ENCODE measurements at places on chromosomes 16 and 17.
A peak's percentile ranks its signal among the peaks of the same experiment; 100 is the strongest.

DNA sequence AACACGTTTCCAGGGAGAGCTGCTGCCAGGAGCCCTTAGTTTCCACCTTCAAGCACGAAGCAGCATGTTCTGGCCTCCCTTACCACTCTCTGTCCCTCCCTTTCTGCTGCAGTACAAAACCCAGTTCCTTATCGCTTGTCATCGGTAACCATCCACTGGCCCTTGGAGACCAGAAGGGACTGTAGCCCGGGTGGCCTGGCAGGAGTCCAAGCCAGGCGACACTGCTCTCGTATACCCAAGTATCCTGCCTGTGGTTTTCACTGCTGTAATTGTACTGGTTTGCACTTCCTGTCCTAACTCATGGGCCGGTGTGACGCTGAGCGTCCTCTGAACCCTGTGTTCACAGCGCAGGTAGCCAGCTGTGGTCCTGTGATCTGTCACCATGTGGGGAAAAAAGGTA is 81.1 kb downstream of the MAF start:
- DNase-seq: no peak

- DNase-seq: no peak
Observed at GRCh38 chr16:81445966-81446906, 1.6 kb downstream of the CMIP start.

DNA sequence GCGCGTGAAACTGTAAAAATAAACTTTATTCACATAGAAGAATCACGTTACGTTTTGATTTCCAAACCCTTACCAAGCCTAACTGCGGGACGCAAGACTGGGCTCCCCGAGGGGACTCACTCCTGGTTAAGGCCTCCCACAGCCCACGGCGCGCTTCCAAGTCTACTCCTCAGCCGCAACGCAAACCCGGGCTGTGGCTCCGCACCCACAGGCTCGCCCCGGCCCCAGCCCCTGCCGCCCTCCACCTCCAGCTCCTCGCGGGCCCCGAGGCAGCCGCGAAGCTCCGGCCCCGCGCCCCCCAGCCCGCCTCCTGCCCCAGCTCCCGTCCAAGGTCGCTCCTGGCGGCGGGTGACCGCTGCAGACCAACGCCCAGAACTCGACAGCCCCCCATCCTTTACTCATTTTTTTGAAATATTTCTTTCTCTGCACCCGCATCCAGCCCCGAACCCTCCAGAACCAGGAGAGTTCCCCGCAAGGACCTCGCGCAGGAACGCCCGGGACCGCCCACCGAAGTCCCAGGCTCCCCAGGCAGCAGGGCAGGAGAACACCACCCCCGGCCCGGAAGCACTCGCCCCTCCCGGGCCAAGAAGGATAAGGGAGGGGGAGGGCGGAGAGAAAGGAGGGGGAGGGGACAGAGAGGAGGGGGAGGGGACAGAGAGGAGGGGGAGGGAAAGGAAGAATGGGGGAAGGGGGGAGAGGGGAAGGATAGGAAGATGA is 912 bp downstream of the USP22 start:
- peak; percentile 85 for DNase-seq

DNA sequence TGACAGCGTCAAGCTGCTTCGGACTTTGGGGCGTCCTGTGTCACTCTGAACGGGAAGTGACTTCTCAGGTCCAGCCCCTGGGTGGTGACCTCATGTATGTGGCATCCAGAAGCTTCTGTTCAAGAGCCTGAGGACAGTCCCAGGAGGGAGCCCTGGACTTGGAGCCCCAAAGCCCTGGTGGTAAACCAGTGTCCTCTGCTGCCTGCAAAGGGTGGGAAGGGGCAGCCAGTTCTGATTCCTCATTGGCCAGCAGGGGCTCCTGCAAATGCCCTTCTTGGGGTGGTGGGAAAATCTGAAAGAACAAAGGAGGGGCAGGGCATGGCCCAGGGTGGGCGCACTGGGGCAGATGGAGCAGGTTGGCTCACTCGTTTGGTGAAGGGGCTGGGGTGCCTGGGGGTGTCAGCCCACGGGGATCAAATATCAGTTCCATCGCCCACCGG is 1.6 kb downstream of the OSGIN1 start:
- DNase-seq: no peak

- DNase-seq: no peak
Observed at GRCh38 chr16:77679901-77680300, 42.4 kb upstream of the NUDT7 start.

DNA sequence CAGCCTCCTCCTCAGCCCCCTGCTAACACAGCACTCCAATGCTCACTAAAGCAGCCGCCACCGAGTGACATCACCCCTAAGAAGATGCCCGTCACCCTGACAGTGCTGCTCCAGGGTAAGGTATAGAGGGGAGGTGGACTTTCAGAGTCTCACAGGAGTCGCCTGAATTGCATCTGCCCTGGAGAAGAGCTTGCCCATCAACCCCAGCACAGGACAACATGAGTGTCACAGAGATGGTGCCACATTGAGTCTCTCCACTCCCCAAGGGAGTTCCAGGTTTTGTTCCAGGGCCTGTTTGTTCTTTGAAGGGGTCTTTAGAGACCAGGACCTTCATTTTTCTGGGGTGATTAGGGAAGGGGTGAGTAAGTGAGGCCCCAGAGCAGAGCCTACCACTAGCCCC is 2.2 kb upstream of the P2RX5 start:
- DNase-seq: no peak

DNA sequence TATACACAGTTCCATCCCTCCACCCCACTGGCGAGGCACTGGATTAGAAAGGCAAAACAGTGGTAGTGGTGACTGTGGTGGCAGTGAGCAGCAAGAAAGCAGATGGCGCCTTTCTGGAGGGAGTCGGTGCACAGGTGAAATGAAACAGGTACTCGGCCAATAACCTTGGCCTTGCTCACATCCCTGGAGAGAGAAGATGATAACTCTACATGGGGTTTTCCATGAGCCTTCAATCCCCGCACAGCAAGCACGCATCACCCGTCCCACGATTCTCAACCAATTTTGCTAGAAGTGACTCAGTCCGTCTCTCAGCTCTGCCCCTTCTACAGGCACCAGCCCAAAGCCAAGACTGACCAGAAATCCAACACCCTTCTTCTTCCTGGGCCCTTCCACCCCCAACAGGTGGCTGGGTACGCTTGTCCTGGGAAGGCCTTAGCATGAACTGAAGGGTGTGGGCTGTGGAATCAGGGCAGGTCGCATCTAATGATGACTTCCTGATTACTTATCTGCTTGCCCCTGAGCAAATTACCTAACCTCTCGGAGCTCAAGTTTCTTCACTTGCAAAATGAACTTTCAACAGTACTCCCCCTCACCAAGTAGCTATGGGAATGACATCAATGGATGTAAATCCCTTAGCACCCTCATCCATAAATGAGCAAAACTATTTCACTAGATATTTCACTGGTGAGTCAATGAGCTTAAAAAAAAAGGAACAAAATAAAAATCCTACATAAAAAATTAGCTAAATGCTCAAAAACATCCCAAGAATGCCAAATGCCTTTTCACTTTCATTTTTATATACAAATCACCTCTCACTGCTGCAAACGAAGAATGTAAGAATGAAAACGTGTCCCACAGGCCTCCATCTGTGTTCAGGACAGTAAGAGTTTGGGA is 18.0 kb downstream of the XPO6 start:
- DNase-seq: no peak

DNA sequence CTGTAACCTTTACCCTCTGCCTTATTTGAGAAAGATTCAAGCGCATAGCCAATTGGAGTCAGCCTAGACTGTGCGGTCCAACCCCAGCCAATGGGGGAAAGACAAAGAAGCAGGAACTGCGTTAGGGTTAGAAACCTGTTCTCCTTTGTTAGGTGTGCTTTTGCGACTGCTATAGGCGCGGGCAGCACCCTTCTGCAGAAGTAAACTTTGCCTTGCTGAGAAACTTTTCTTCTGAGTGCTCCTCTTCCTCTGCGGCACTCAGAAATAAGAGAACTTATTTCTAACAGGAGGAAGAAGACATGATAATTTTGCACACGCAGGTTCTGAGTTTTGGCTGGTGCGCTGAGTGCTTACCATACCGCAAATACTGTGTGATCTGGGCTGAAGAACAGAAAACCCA is 9.0 kb downstream of the TXNL4B start:
- no peak for DNase-seq

GRCh38 chr16:83849421-83849820 is 41.6 kb downstream of the HSBP1 start:
- DNase-seq: no peak

DNA sequence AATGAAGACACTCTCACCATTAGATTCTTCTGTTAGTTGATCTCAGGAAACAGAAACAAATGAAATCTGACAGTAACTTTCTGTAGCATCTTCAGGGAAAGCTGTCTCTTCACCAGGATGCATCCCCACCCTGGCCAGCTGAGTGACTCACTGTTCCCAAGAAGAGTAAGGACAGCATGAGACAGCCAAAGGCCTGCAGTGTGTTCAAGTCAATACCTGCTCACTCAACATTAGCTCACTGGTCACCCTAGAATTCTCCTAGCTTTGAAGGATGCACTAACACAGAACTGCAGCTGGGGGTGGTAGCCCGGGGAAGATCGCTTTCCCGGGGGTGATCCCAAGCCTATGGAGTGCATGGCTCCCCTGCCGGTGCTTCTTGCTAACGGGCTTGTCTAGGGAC is 28.2 kb upstream of the CLEC18B start:
- DNase-seq: no peak

- DNase-seq: no peak
Observed at GRCh38 chr16:21646091-21646490, 6.3 kb downstream of the IGSF6 start.

DNA sequence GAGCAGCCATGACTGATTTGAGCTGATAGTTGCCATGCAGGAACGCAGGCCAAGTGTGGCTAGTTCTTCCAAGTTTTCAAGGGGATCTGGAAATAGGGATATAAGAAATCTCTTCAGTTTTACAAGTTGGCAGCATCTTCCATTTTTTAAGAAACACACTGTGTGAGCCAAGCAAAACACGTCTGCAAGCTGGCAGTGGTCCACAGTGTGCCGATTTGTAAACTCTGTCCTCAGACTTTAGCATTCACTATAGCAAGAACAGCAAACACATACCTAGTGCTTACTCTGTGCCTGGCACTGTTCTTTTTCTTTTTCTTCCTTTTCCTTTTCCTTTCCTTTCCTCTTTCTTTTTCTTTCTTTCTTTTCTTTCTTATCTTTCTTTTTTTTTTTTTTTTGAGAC is 2.9 kb downstream of the ORAI3 start:
- DNase-seq: no peak

GRCh38 chr17:4898351-4898750 is 985 bp upstream of the C17orf107 start:
- DNase-seq: no peak

DNA sequence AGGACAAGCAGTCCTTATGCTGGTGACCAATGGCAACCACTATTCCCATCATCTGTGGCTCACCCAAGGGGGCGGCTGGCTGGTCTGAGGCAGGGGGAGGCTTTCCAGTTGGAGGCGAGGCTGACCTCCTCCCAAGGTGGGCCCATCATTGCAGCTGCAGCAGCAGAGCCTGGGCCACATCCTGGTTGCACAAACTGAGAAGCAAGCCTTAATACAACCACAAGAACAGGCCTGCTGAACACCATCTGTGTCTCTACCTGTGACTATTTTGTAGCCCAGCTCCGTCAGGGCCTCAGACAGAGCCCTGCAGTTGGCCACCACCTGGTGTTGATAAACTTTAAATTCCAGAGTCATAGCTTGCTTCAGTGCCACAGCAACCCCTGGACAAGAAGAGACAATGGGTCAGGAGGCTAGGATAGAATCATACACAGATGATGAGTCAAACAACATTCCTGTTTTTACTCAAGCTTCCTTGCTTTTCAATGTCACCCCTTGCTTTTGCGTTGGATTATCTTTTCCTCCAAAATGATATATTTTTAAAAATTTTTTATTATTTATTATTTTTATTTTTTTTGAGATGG is 17.9 kb downstream of the SMCR8 start:
- no peak for DNase-seq

DNA sequence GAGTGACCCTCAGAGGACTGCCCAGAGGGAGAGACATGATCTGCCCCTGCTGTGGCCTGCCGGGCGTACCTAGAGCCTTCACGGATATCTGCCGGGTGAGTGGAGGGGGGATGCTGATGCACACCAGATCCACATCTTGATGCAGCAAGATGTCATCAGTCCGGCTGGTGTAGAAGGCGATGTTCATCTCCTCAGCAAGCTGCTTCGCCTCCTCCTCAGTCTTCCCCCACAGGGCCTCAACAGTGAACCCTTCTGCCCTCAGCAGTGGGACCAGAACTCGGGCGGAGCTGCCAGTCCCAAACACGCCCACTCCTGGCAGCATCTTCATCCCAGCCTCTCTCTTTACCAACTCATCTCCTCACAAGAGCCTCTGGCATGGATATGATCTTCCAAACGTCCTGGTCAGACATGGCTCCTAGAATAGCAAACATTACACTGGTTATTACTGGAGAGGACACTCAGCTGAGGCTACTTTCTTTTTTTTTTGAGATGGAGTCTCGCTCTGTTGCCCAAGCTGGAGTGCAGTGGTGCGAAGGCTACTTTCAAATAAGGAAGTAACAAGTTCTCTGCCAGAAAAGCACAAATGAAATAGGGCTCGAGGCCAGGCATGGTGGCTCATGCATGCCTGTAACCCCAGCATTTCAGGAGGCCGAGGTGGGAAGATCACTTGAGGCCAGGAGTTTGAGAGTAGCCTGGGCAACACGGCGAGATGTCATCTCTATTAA is 18.9 kb downstream of the C16orf86 start:
- DNase-seq: no peak

DNA sequence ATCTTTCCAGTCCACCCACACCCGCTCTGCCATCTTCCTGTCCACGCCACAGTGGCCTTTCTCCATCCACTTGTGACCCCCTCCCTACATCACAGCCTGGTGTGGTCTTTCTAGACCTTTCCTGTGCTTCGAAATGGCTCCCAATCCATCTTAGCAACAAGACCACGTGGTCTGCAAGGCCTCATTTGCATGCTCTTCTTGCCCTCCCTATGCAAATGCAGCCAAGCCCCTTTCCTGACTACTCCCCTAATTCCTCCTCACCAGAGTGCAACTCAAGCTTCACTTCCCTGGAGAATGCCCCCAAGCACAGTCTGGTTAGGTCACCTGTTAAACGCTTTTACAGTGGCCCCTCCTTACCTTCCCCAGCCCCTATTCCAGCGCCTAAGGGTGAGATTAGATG is 6.1 kb downstream of the PPP1R9B start:
- no peak for DNase-seq
